ENCODE measurements at places on chromosomes 4 and X.

GRCh38 chr4:113591982-113592381 lies 169.6 kb downstream of the CAMK2D start:
- DNase-seq, result no peak

DNA sequence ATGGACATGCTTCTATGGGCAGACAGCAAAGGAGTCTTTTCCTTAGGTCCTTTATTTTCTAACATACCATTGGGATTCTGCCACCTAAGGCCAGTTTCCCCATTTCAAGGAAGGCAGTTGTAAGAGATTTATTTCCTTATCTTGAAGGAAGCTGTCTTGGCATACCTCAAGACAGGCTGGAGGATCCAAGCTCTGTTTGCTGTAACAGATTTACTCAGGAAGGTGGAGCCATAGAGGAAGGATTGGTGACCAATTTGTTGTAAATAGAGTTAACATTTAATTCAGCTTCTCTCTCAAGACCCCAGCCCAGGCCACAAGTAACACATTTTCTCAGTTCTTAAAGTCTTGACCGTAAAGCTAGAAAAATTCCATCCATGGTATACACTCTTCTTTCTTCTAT lies 131.6 kb upstream of the TENM3 start:
- no peak for DNase-seq

DNA sequence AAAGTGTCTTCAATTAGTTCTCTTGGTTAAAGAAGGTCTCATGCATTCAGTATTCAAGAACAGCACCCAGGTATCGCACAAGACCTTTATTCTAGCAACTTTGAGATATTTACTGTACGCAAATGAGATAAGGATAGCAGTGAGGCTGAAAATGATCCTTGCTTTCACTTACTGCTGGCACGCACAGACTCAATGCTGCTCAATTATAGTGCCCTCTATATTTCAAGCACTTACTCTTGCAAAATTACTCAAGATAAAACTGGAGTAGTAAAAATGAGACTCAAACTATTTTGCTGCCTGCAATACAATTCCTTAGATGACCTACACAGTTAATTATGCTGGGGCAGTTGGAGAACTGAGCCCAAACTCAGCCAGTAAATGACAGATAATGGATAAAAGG lies 60.9 kb downstream of the ADGRA3 start:
- no peak for DNase-seq

GRCh38 chr4:103156106-103156505 lies 42.0 kb downstream of the CENPE start:
- DNase-seq, result no peak

DNA sequence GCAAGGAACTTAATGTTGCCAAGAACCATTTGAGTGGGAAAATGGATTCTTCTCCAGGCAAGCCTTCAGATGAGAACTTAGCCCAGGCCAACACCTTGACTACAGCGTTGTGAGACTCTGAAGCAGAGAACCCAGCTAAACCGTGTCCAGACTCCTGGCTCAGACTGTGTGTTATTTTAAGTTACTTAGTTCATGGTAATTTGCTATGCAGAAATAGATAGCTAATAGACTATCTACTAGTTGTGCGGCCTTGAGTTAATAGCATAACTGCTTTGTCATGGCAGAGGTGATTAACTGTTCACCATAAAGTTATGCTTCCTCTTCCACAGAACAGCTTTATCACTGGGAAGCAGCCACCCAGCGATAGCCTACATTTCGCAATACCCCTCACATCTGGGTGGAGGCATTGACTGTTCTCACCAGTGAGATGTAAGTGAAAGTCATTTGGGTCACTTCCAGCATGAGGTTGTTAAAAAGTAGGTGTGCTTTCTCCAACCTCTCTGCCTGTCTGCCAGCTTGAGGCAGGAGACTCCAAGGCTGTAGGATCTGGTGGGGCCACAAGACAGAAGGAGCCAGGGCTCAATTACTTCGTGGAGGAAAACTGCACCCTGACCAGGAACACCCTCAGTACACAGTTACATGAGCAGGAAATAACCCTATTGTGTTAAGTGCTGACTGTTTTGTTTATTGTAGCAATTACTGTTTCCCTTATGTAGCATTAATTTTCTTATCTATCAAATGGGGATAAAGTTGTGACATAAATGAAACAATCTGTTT lies 94.2 kb downstream of the GPAT3 start:
- DNase-seq, result peak; percentile 98

DNA sequence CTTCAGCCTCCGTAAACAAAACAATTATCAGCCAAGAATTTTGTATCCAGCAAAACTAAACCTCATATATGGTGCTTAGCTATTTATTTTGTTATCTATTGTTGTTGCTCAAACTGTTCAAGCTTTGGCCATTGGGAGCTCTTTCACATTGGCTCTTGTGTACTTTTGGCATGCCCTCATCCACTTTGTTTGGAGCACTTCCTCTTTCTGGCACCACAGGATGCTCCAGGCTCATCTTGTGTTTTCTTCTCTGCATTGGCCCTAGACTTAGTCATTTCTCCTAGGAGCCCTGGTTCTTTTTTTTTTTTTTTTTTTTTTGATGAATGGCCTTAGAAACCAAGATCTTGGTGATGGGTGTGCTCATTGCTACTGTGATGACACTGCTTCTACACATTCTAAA lies 74.5 kb downstream of the DIPK2B start:
- DNase-seq, result peak; percentile 12

DNA sequence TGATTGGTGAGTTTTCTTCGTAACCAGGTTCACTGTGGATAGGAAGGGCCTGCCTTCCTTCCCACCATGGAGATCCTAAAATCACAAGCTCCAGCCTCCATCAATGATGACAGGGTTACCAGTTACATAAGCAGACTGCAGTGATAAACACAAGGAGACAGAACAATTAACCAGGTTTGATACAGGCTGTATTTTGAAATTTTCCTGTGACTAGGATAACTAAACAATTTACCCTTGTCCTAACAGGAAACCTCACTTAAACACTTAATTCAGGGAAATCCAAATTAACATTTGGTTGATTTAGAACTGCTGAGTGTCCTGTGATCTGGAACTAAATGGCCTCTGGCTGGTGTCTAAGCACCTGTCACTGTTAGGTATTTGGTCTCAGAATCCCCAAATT lies 3.1 kb upstream of the SLC9B2 start:
- no peak for DNase-seq

DNA sequence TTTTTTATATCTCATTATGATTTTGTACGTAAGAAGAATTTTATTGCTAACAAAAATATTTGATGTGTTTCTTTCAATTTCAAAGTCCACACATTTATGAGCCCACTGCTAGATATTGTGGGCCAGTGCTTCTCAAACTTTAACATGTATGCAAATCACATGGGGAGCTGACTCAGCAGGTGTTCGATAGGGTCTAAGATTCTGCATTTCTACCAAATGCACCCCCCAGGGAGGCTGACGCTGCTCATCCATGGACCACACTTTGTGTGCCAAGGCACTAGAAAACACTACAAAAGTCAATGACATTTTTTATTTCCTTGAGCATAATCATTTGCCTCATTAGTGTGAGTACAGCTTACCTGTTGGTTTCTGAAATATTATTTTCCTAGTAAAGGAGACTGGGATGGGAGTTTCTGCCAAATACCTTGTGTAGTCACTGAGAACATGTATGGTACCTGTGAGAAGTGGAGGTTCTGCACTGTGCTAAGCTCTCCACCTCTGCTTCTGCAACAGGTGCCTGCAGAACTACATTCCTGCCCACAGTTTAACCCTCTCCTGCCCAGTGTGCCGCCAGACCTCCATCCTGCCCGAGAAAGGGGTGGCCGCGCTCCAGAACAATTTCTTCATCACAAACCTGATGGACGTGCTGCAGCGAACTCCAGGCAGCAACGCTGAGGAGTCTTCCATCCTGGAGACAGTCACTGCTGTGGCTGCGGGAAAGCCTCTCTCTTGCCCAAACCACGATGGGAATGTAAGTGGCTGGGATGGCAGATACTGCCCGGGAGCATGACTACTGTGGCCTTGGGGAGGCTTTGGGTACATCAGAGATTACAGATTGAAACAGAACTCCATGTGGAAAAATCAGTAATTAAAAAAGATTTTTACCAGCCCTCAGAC lies 68.9 kb upstream of the MND1 start:
- DNase-seq, result no peak

GRCh38 chrX:84046403-84046984 lies 141.5 kb downstream of the RPS6KA6 start:
- peak; percentile 36 for DNase-seq

DNA sequence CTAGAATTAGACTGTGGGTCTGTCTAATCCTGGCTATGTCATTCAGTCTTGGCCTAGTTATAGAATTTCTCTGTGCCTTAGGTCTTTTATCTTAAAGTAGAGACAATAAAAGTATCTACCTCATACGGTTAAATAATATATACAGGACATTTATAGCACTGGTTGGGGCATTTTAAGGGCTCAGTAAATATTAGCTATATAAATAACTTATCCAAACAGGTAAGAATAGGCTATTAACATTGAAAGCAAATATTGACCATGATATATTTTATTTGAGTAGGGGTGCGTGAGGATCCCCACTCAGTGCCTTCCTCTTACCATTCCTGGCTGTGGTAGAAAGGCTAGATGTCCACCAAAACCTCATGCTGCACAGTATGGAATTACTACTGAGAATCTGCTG lies 47.4 kb downstream of the HSD17B13 start:
- DNase-seq, result no peak

DNA sequence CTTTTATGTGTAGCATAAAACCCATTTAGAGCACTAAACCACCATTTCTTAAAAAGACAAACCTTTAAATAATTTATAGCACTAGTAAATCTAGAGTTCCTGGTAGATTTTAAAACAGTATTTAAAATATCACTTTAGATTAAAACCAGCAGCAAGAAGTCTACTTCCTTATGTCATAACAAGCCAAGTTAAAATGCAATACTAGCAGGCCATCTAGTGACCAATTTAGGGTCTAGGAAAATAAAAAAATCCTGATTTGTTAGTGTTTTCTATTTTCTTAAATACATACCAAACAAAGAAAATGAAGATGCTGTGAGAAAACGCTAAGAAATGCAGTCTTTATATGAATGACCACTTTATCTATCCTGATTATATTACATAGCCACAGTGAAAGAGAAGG lies 53.9 kb downstream of the PAPSS1 start:
- peak; percentile 59 for DNase-seq

GRCh38 chrX:118632862-118633261 lies 94.5 kb upstream of the IL13RA1 start:
- DNase-seq, result peak; percentile 81

DNA sequence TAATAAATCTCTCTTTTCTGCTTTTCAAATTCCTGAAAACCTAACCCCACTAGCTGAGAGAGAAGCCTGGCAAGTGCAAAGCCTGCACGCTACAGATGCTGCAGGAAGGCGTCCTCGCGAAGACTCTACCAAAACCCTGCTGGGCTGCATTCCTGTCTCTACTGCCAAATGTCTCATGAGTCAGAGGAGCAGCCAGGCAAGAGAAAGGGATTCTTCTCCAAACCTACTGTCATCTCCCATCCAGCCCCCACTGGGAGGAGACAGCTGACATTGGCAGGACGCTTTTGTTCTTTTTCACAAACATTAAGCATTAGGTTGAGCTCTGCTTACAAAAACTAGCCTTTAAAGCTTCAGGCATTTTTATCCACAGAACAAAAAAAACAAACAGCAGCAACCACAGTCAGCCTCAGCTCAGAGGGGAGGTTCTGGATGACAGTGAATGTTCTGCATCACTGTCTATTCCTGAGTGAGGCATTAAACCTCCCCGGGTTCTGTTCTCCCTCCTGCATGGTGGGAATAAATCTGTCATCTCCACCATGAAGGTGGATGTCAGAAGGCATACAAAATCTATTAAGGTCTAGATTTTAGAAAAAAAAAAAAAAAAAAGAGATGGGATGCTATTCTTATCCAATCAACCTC lies 18.0 kb downstream of the CRMP1 start:
- DNase-seq, result no peak

DNA sequence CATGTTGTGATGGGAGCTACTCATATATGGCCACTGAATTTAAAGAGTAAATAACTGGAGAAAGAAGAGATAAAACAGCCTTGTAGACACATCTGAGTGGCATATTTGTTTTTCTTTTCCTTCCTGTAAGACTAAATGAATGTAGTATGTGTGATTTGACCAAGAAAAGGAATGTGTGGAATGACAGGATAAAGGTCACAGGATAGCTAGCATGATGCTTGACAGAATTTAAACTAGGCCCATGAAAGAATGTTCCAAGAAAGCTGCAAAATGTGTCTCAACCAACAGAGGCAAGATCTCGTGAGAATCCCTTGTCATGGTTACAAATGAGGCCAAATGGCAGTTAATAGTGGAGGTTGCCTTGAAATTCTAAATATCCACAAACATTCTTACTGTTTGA lies 137.0 kb downstream of the KCNIP4 start:
- DNase-seq, result no peak

DNA sequence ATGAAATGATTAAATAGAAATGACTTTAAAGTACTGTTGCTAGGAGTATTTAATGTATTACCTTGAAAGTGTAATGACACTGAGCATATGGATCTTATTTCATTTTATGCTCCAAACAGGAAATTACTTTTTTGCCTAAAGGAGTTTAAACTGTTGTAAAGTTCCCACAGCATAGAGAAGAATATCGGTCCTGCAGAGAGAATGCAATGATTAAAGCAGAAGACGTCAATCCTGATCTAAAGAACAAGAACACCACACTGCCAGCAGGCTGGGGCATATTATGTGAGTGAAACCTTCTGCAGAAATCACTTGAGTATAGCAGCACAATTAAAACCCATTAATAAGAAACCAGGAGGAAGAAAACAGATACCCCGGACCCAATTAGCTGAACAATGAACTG lies 72.8 kb upstream of the CAMK2D start:
- DNase-seq, result no peak

- DNase-seq, result no peak
Observed at GRCh38 chrX:102930990-102931756, 5.9 kb upstream of the RAB40AL start.

DNA sequence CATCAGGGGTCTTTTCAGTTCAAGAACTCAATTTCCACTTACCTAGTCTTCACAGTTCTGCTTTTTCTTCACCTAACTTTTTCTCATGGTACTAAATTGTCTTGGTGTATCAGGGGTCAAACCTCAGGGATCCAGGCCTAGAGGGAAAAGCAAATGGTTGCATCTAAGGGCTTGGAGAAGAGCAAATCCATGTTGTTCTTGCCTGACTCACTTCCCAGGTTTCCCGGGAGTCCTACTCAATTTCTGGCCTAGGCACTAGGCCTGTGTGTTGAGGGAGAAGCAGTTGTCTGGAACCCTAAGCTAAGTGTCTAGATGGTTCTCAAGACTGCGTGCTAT lies 191.9 kb upstream of the STK26 start:
- DNase-seq, result no peak

DNA sequence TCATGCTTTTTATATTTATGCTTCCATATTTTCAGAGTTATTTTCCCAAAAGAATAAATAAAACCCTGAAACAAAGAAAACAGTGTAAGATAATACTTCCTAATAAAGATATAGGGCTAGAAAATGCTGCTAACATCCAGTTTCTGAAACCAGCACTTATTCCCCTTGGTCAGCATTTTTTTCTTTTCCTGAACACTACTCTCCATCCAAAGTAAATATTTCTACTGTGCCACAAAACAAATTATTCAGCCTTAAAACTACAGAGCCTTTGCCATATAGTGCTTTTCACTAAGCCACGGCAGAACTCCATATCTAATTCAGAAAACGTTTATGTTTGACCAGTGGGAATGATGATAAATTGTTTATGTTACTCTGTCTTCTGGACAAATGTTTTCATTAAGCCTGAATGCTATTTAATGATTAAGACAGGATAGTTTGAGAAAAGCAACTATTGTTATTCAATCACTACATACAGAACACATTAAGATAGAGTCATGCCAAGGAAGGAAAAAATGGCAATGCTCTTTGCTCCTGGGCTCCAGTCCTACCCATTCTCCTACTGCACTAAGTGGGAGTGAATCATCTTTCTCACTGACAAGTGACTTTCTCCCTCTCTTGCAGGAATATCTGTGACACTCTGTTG lies 723.9 kb downstream of the FAT4 start:
- no peak for DNase-seq
